EL (cell line): ENCODE measurements at places on chromosomes 7 and 10.

GRCh38 chr7:133754708-133755107, 372.4 kb upstream of the LRGUK start:
- no peak for DNase-seq

GRCh38 chr7:115178835-115179234, 256.9 kb downstream of the MDFIC start:
- no peak for DNase-seq

- no peak for DNase-seq
These were observed 240.3 kb upstream of the KAT6B start for GRCh38 chr10:74586088-74586585.

GRCh38 chr10:24449321-24449740, 240.4 kb downstream of the KIAA1217 start:
- DNase-seq: peak; percentile 44

GRCh38 chr10:130634816-130635215, 498.6 kb downstream of the GLRX3 start:
- no peak for DNase-seq

DNA sequence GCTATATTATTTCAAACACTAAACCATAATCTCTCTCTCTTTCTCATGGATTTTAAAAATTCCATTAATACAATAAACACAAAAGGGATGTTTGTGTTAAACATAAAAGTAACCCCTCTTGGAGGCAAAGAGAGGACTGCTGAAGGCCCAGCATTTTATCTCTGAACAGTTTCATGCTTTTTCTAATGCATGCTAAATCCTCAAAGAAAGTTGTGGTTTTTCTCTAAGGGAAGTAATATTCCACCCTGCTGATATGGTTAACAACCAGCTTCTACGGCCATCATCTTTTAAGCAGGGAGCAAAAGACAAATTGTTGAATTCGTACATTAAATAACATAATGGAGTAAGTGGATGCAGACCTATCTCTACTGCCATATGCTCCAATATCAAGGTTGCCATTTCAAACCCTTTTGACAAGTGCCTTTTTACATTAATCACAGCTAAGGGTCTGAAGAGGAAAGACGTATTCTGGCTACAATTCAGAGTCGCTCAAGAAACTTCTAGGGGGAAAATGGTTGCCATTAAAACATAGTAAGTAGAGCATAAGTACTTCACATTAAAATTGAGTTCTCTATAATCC, 103.1 kb downstream of the SLC25A13 start:
- DNase-seq: no peak

GRCh38 chr7:71182438-71182935, 50.5 kb downstream of the GALNT17 start:
- DNase-seq: no peak

DNA sequence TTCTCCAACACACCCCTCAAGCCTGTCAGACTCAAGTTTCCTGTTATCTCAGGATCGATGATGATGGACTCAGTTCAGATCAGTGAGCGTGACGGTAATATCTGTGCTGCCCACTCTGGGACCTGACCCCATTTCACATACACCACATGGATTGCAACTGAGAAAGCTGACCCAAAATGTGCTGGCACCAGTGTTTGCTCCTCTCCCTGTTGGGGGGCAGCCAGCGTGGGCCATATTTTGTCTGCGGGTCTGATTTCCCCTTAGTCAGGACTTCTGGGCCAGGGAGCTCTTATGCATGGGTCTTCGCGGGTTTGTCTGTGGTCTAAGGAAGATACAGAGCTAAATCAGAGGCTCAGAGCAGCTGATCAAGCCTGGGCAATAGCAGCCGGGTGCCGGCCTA, 42.6 kb upstream of the TRIM8 start:
- no peak for DNase-seq

DNA sequence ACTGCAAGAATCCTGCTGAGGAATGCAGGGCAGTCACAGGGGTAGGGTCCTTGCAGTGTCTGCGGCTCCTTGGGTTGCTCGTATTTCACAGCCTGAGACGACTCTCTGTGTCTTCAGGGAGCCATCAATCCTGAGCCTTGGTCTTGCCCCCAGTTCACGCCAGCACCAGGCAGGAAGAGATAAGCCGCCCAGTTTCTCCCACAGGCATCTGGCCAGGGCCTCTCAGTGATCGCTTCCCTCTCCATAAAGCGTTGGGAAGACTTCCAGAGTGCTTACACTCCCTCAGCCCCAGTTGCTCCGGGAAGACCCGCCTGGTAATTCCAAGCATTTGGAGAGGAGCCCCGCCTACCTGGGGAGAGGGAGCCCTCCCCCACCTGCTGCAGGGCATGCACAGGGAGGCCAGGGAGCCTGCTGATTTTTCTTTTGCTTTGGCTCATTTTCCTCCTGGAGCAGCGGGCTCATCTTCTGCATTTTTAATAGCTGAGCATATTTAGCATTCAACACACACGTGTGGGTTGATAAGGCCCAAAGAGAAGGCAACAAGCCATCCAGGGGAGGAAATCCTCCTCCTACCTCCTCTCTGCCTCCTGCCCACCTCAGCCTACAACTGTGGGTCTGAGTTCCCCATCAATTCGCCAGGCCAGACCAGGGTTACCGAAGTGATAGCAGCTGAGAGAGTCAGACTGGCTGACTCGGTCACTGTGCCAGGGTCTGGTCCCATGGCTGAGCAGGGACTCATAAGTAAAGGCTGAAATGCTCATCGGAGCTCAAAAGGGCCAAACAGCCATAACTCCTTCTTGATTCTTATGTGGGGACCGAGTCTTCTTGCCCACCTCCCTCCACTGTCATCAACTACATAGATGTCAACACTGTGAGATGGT, 74.4 kb upstream of the EFCAB10 start:
- DNase-seq: no peak

DNA sequence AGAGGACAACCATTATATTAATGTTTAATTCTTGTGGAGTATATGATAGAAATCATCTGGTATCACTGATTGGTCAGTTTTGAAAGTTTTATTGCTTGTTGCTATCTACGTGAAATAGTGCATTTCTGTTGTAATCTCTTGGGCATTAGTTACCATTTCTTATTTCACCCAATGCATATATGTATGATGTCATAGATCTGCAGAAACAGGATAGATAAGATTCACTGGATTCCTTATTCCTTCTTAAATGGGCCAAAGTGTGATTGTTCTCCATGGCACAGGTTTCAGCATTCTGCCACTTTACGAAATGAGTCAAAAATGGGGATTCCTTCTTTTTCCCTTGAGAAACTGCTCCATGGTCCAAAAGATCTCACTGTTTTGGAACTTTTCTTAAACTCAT, 56.6 kb downstream of the VTI1A start:
- no peak for DNase-seq

DNA sequence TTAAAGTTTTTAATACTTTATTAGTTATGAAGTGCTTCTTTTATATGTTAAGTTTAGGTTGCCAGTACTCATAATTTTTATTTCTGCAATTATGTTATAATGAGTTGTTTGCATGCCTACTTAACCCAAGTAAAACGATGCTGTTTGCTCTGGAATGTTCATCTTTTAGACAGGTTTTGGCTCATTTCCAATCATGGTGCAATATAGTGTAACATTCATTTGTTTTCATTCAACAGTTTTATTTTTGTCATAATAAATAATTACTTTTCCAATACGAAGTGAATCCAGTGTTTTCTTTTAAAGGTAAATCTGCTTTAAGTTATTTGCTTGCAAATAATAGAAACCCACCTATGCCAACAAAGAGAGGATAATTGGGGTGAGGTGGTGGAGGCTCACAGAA, 22.1 kb downstream of the ARL5B start:
- peak; percentile 51 for DNase-seq

- DNase-seq: peak; percentile 22
These were observed 1002.9 kb upstream of the KCND2 start for GRCh38 chr7:119270045-119270464.

DNA sequence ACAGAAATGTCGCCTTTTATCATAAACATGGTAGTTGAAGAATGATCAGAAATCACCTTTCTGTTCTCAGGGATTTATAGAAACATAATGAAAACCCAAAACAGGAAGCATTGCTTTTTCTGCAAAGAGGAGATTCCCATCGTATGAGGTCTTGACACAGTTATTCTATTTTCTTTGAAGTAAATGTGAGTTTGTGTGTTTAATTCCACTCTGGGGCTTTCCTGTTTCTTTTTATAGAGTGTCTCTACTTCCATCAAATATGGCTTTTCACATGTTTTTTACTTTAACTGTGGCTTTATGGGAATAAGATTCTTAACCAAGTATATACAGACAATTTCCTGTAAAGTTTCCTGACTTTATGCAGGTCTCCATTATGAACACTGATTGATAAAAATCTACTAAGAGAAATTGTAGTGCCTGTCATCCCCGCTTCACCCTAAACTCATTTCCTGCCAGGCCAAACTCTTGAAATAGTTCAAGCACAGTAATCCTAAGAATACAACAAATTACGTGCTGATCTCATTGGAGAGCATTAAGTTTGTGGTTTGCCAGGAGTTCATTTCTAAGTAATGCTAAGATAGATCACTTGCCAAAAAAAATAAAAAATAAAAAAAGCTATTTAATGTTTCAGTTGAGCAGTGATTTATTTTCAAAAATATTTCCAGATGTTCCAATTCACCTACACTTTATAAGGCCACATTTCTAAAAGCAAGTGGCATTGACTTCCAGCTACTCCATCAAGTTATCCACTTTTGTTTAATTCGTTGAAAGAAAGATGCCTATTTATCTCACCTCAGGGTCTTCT, 52.2 kb upstream of the SEC61G start:
- peak; percentile 84 for DNase-seq

- DNase-seq: peak; percentile 64
These were observed 118.1 kb upstream of the LYZL2 start for GRCh38 chr10:30747633-30748032.

GRCh38 chr10:57864765-57865680, 402.7 kb downstream of the IPMK start:
- no peak for DNase-seq

GRCh38 chr10:69874449-69874848, 72.7 kb downstream of the COL13A1 start:
- peak; percentile 86 for DNase-seq
